ENCODE measurements at places on chromosomes 7 and 10.
A peak's percentile ranks its signal among the peaks of the same experiment; 100 is the strongest.

- DNase-seq, result no peak
Observed at GRCh38 chr10:132036153-132036886, 29.4 kb upstream of the JAKMIP3 start.

DNA sequence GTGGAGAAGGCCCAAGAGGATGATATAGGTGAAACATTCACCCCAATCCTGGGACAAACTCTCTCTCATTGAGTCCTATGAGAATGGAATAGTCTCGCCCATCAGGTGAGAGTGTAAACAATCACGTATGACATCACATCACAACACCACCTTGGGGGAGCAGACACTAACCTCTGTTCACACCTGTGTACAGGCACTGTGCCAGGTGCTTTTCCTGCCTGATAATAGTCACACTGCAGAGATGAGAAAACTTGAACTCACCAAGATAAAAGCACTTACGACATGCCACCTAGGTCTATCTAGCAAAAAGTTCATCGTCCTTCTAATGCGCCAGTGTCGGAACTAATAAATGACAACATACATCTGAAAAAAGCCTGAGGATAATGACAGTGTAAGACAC is 187.8 kb downstream of the FAM107B start:
- DNase-seq, result peak; percentile 51

- peak; percentile 67 for DNase-seq
Observed at GRCh38 chr10:127906548-127907377, at the start of gene PTPRE. TSS of gene PTPRE (plus strand) at chr10:127907103. CDS start at chr10:128040882, 133,779 bp downstream.

DNA sequence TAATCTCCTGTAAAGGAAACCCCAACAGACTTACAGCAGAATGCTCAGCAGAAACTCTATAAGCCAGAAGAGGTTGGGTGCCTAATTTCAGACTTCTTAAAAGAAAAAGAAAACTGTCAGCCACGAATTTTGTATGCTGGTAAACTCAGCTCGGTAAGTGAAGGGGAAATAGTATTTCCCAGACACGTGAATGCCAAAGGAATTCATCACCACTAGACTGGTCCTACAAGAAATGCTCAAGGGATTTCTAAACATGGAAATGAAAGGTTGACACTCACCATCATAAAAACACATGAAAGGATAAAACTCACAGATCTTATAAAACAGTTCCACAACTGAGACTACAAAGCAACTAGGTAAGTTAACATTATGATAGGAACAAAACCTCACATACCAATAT is 68.6 kb downstream of the GLCCI1 start:
- no peak for DNase-seq

- no peak for DNase-seq
Observed at GRCh38 chr10:75477680-75478079, 46.3 kb downstream of the LRMDA start.

DNA sequence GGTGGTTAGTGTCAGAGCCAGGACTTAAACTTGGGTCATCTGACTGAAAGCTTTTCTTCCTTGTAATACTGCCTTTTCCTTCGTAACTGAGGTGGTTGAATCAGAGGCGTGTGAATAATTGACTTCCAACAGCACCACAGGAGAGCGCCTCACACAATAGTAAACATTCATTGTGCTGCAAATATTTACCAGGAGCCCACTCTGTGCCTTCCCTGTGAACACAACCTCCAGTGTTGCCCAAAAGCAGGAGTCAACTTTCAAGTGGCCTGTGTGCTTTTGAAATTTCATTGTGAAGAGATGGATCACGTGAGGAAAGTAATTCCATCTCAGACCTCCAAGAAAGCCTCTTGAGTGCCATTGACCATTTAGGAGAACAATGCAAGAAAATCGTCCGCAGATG is 60.2 kb downstream of the ADRA2A start:
- DNase-seq, result no peak

- DNase-seq, result no peak
Observed at GRCh38 chr10:128803790-128804189, 663.3 kb upstream of the MGMT start.

DNA sequence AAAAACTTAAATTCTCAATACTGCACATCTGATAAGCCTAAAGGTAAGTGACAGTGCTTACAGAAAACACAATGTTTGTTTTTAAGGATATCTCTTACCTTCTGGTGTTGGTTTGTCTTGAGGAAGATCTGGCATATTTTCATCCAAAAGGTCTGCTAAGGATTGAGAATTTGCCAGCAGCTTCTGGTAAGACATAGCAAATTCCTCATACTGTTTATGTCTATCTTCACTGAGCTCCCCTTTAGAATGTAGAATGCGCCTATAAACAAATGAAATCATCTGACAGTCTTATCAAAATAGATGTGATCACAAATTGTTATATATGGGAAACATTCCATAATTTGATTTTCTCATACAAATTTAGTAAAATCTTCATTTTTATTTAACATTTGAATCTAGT is 28.7 kb downstream of the UPF2 start:
- DNase-seq, result no peak

- DNase-seq, result no peak
Observed at GRCh38 chr7:69162931-69163670, 435.2 kb upstream of the AUTS2 start.

DNA sequence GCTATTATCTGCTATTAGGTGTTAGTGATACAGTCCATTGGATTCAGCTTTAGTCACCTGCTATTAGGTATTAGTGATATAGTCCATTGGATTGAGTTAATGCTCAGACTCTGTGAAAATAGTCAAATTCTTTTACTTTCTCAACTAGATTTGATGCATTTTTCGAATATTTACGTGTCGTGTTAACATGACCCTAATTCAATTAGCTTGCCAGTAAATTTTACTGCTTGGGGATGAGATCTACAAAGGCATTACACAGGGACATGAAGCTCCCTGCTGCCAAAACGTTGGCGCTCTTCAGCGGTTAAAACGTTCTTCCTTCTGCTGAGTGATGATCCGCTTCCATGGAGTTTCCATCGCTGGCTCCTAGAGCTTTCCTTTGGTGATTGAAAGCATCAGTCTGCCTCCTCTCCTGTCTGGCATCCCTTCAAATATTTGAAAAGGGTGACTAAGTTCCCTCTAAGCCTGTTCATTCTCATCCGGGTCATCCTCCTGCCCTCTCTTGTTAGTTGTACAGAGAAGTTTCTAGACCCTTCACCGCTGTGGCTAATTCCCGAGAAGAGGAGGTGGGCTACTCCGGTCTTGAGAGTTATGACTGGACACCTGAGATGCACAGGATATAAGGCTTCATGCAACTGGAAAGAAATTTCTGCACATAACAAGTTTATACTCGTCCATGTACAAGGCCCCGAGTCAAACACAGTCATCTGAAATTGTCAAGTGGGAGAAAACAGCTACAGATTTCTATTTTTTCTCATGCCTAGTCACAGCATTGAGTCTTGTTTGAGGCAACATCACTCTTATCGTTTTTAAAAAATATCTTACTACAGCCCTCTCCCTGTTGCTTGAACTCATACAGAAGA is 254.0 kb downstream of the KLF6 start:
- DNase-seq, result no peak

GRCh38 chr7:91165006-91165845 is 99.0 kb upstream of the FZD1 start:
- no peak for DNase-seq
